ENCODE measurements at places on chromosomes 5 and 9.
A peak's percentile ranks its signal among the peaks of the same experiment; 100 is the strongest.

DNA sequence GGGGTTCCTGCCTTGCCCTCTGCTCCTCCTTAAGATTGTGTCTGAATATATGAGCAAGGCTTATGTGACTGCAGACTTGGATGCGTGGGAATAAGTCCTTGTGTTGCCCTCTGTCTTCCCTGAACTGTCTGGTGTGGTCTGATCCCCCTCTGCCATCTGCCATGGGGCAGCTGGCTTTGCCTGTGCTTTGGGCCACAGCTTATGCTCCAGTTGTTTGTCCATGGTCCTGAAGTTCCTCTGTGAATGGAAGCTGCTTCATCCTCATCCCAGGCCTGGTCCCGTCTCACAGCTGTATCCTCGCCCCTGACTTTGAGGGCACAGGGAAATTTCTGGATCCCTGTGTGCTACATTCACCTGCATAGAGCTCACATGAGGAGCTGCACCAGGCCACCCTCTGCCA, 14.7 kb downstream of the IL31RA start:
- DNase-seq, result no peak

GRCh38 chr9:93813221-93814076, 141.7 kb downstream of the BARX1 start:
- no peak for DNase-seq

DNA sequence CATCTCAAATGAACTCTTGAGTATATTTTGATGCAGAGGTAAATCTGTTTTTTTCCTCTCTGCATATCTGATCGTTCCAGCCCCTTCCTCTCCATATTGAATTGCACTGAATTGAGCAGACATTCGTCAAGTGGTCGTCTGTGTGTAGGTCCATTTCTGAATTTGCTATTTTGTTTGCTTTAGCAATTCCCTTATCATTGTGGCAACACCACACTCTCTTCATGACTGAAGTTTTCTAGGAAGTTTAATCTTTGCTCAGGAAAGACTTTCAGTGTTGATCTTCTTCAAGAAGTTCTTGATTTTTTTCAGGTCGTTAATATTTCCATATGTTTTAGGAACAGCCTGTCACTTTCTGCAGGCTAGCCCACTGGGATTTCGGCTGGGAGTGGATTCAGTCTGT, 132.0 kb downstream of the WNK2 start:
- DNase-seq, result no peak

- no peak for DNase-seq
Observed at GRCh38 chr5:93611273-93611975, 28.4 kb downstream of the NR2F1 start.

DNA sequence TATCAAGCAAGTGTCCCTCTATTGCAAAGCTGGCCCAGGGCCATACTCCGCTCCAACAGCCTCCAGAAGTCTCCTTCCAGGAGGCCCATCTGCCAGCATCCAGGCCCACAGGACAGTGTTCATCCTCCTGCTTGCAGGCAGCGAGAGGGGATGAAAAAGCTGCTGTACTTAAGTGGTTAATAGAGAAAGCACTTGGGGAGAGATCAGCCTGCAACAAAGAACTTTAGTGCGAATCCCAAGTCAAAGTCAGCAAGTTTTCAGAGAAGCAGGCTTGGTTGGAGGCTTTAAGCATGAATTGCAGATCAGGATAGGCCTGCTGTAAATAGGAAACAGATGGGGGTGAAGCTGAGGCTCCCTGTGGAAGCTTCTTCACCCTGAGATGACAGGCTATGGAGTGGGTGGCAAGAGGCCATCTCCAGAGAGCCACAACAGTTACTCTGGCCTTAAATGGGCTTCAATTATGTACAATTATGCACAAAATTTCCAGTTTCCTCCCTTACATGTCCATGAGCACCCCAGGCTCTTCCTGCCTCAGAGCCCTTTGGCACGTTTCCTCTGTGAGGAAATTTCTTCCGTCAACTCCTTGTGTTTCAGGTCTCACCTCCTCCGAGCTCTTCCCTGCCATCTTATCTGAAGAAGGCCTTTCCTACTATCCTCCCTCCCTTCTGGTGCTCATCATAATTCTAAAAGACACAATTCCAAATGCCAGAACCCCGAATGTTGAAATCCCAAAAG, 98.0 kb upstream of the NR3C1 start:
- no peak for DNase-seq

DNA sequence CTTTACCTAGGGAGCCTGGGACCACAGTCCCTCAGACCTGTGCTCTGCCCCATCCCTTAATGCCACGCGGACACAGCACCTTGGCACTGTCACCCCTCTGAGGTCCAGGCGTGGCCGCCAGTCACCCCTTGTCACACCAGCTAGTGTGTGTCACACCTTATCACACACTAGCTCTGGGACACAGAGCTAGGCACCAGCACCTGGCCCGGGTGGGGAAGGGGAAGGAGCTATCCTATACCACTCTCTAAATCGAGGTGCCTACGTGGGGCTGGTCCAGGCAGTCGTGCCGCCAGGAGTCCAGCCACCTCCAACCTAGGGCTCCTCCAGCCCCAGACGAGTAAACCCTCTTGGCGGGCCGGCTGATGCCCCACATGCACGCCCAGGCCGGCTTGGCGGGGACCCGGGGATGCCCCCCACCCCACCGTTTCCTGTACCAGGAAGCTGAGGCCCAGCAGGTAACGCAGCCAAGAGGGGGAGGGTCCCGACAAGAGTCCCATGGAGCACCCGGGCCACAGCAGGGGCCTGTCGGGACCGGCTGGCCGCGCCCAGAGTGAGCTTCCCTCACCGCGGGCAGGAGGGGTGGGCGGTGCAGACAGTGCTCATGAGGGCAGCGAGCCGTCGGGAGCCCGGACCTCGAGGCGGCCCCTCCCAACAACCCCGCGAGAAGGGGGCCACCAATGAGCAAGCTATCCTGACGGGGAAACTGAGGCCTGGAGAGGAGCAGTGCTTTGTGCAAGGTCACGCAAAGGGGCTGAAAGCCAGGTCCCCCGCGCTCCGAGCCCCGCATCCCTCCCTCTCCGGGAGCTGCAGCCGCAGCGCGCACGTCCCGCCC, 550 bp downstream of the CORO2A start:
- DNase-seq, result peak; percentile 4

DNA sequence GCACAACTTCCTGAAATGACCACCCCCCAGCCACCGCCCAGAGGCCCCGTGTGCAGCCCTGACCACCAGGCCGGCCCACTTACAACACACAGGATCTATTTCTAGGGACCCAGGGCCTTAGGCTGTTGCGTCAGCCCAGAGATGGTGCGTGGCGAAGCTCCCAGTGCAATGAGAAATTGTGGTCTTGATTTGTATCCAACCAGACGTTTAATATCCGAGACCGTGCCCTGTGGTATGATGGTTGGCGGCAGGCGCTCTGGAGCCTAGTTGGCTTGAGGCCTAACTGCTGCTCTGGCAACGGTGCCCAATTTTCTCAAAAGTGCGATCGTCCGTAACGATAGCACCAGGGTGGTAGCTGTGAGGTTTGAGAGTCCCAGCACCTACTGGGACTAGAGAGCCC, 32.6 kb upstream of the SLC6A19 start:
- no peak for DNase-seq

DNA sequence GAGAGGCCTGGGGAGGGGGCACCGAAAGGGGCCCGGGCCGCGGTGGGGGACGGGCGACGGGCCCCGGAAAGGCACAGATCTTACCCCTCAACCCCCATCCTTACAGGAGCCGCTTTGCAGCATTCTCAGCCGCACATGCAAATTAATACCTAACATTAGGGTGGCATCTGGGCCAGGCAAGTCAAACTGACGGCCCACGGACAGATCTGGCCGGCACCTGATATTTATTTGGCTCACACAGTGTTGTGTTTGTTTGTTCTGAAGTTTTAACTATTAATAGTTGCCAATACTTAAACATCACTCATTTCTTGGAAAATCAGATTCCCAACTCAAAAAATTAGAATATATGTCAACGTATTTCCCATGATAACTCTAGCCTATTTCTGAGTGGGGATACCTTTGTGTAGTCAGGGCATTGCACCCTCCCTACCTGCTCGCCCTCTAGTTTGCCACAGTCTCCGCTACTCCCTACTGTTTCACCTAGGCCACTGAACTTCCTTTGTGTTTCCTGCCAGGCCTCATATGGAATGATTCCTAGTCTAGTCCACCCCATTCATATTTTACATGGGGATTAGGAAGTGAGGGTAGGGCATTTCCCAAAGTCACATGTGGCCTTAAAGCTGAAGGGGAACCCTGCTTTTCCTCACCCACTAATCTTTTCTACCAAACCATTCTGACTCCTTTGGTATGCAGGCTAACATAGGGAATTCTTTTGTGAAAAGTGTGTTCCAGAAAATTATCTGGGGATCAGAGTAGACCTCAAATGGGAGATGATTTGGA, 71.9 kb upstream of the LARP1 start:
- no peak for DNase-seq

DNA sequence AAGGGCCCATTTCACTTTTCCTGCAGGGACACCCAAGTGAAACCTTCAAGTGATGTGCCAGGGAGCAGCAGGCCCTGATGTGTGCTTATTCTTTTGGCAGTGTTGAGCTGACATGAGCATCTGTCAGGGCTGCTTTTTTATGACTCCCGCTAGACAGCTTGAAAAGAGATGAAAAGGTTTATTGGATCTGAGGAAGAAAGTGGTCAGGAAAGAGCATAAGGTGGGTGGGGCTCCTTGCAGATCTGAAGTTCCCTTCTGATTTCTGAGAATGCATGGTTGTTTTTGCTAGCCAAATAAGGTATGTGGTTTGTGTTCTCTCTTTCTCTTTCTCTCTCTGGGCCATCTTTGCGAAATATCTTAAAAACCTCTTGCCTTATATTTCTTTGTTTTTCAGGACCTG, 316.1 kb downstream of the DMRT2 start:
- DNase-seq, result no peak

- no peak for DNase-seq
Observed at GRCh38 chr5:50325237-50325832, 115.8 kb downstream of the EMB start.

- no peak for DNase-seq
Observed at GRCh38 chr5:5430136-5430535, 7.7 kb downstream of the ICE1 start.

DNA sequence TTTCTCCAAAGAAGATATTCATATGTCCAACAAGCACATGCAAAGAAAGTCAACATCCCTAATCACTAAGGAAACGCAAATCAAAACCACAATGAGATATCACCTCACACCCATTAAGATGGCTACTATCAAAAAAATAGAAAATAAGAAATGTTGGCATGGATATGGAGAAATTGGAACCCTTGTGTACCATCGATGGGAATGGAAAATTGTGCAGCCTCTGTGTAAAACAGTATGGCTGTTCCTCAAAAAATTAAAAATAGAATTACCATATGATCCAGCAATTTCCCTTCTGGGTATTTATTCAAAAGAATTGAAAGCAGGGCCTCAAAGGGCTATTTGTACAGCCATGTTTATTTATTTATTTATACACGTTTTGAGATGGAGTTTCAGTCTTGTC, 43.0 kb upstream of the HRH2 start:
- DNase-seq, result no peak

DNA sequence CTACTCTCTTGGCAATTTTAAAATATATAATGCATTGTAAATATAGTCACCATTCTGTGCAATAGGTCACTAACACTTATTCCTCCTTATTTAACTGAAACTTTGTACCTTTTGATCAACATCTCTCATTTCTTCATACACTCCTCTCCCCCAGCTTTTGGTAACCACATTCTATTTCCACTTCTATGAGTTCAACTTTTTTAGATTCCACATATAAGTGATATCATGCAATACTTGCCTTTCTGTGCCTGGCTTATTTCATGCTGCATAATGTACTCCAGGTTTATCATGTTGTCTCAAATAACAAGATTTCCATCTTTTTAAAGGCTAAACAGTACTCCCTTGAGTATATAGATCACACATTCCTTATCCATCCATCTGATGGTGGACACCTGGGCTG, 188.8 kb downstream of the NXNL2 start:
- no peak for DNase-seq

DNA sequence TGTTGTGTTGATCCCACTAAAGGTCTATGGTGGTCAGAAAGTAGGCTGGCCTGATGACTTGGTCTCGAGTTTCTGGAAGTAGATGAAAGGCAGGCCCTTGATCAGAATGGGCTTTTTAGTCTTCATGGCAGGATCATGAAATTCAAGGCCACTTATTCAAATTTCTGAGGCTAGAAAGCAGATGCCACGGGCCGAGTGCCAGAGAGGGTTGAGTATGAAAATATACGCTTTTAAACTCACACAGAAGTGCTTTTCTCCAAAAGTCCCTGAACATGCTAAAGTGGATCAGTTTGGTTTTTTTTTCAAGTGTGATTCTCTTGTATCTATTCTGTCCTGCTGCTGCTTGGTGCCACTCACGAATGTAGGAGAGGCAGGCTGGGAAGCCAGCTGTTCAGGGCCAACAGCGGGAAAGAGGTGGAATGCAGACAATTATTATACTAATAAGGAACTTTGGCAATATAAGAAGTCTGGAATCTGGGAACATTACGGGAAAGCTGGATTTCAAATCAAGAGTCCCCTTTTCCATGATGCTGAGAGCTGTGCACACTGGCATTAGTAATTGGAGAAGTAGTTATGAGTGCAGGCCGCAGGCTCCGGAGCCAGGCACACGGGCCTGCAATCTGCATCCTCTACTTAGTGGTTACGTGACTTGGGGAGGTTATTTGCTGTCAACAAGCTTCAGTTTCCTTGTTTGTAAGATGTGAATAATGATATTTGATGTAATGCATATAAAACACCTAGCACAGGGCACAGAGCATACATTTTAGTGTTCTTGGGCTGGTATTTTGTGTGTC, 95.8 kb downstream of the LMNB1 start:
- no peak for DNase-seq

DNA sequence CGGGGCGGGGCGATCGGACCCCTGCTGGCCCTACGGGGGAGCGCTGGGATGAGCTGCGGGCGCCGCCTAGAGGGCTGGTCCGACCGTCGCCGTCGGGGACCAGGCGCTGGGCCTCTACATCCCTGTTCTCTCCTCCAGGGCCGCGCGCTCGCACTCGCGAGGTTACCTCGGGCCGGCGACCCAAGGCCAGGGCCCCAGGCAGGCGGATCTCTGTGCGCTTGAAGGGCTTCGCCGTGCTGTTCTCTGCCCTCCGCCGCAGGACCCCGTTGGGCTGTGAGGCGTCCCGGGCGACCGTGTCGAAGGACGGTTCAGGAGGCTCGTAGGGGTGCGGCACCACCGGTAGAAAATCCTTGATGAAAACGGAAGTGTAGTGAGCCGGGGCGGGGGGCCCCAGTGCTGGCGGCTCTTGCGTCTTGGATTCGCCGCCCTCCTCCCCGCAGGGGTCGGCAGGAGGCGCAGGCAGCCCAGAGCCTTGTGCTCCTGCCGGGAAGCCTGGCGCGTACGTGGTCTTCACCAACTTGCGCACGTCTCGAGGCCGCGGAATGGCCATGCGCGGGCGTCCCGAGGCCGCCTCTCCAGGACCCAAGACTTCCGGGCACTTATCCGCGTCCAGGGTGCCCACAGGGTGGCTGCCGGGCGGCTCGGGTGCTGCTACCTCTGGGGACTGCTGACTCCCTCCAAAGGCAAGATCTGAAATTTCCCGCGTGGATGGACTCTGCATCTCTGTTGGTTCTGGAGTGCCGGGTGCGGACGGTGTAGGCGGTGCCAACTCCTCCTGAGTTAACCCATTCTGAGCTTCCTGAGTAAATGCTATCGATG, 2.0 kb downstream of the PROB1 start:
- DNase-seq, result peak; percentile 83

- no peak for DNase-seq
Observed at GRCh38 chr5:131081374-131081773, 83.7 kb downstream of the HINT1 start.

GRCh38 chr5:96640696-96641095, 21.5 kb upstream of the CAST start:
- DNase-seq, result no peak

GRCh38 chr5:16592255-16592654, 24.5 kb downstream of the RETREG1 start:
- no peak for DNase-seq

Data from stimulated activated CD4-positive, alpha-beta T cell treated with anti-CD3 and anti-CD28 coated beads, Interleukin-4, amount 100 ng/mL, for 48 hours (primary cell).